ENCODE measurements at places on chromosomes 7 and 10.

GRCh38 chr7:77727936-77728701 lies 31.9 kb downstream of the RSBN1L start:
- peak overlapping the region; percentile 84 for H3K27ac ChIP-seq
- H3K27me3 ChIP-seq: no peaks in the 10 kb centered on the region
- peaks cover 54% of the 10 kb centered on the region for H3K4me1 ChIP-seq
- peak overlapping the region; percentile 60 for H3K4me3 ChIP-seq
- no peaks in the 10 kb centered on the region for H3K36me3 ChIP-seq

- no peak for DNase-seq
- H3K4me3 ChIP-seq: no peak overlapping the region
- H3K27me3 ChIP-seq: peaks cover 3% of the 10 kb centered on the region
- H3K4me1 ChIP-seq: peaks cover 20% of the 10 kb centered on the region
These were observed 13.1 kb upstream of the TRDMT1 start for GRCh38 chr10:17214526-17214925.

DNA sequence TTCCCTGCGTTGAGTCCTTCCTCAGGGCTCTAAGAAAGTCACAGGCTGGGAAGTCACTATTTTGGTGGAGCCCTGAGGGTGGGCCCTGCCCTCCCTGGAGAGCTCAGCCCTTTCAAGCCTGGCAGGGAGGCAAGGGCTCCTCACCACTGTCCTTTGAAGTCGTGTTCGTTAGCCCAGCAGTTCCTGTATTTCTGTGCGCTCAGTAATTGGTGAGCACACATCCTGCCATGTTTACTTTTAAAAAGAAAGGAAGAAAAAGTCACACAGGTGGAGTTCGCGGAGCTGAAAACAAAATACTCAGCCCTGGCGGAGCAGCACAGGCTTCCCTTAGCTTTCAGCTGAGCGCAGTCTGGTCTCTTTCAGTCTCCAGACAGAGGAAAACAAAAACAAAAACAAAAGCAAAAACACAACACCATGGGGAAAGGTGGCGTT lies 37.1 kb downstream of the PRKCQ start:
- peak; percentile 24 for DNase-seq
- H3K27ac ChIP-seq: peak overlapping the region; percentile 98
- peak overlapping the region; percentile 91 for H3K4me3 ChIP-seq
- peaks cover 4% of the 10 kb centered on the region for H3K36me3 ChIP-seq

- no peaks in the 10 kb centered on the region for H3K36me3 ChIP-seq
- H3K4me1 ChIP-seq: no peaks in the 10 kb centered on the region
- DNase-seq: no peak
- peaks cover 7% of the 10 kb centered on the region for H3K27me3 ChIP-seq
- H3K4me3 ChIP-seq: no peak overlapping the region
These were observed 3.2 kb downstream of the KNDC1 start for GRCh38 chr10:133162910-133163856.

DNA sequence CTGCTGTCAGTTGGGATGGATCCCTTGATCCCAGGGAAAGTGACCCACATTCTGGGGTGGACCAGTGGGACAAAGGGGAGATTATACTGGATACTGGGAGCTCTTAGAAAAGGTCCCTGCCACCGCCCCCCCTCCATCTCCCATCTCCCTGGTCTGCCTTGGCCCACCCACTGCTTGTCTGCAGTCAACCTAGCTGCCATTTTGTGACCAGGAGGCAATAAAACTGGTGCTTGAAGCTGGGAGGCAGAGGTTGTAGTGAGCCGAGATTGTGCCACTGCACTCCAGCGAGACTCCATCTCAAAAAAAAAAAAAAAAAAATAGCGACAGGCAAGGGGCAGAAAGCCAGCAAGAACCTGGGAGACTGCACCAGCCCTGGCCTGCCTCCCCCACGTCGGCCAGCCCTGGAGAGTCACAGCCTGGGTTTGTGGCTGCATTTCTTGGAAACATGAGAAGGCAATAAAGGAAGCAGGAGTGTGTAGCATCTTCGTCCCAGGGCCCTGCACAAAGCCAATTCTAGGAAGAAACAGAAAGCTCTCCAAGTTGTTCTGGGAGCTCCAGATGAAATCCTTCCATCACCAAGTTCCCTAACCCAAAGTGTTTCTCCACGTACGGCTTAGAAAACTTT lies 4.7 kb upstream of the ARPC1B start:
- peaks cover 3% of the 10 kb centered on the region for H3K27me3 ChIP-seq
- H3K4me1 ChIP-seq: peaks cover 6% of the 10 kb centered on the region
- no peak for DNase-seq
- no peak overlapping the region for H3K4me3 ChIP-seq
- H3K27ac ChIP-seq: no peak overlapping the region

DNA sequence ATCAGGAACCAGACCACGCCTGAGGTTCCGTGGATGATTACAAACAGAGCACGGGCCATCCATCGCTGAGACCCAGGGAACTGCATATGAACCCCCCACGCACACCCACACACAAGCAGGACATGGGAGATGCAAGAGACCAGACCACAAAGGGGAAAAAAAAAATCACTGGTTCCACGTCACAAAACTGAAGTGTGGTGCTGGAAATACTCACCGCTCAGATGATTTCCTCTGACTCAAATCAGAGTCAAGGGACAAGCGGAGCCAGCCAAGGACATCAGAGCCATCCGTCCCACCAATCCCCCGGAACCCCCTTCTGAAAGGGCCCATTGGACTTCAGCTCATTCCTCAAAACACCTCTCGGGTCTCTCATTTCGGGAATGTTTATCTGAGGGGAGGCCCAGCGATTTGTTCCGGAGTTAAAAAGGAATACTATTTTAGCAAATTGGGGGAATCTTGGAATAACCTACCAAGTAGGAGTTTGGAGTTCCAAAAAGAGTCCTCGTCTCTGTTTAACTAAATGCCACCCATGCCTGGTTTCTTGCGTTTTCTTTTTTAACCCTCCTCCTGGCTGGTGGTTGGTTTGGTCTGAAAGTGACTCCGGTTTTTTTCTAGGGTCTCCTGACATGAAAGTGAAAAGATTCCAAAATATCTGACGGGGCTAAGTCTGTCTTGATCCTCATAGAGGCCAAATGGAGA lies 15.0 kb downstream of the SNX8 start:
- H3K27ac ChIP-seq: peak overlapping the region; percentile 18
- peak overlapping the region; percentile 67 for H3K4me3 ChIP-seq
- peak; percentile 20 for DNase-seq
- H3K27me3 ChIP-seq: no peaks in the 10 kb centered on the region

DNA sequence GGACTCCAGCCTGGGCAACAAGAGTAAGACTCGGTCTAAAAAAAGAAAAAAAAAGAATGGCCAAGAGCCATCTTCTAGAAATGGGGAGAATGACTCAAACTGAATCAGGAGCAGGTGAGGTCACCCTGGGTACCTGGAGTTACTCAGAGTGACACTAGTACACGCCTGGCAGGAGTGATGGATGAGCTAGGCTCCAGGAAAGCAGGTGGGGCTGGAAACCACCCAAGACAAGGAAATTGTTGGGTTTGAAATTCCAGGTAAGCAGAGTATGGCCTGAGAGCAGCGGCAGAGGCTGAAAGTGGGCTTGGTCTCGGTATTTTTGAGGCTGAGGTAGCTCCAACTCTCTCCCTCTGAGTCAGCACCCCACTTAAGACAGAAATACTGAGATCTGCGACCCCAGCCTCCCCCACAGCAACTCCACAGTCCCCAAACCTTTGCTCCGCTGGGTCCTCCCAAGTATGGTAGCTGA lies 18.5 kb downstream of the DDIT4 start:
- no peak for DNase-seq
- H3K27ac ChIP-seq: peak overlapping the region; percentile 82
- H3K27me3 ChIP-seq: peaks cover 7% of the 10 kb centered on the region
- peaks cover 49% of the 10 kb centered on the region for H3K4me1 ChIP-seq
- no peak overlapping the region for H3K4me3 ChIP-seq

DNA sequence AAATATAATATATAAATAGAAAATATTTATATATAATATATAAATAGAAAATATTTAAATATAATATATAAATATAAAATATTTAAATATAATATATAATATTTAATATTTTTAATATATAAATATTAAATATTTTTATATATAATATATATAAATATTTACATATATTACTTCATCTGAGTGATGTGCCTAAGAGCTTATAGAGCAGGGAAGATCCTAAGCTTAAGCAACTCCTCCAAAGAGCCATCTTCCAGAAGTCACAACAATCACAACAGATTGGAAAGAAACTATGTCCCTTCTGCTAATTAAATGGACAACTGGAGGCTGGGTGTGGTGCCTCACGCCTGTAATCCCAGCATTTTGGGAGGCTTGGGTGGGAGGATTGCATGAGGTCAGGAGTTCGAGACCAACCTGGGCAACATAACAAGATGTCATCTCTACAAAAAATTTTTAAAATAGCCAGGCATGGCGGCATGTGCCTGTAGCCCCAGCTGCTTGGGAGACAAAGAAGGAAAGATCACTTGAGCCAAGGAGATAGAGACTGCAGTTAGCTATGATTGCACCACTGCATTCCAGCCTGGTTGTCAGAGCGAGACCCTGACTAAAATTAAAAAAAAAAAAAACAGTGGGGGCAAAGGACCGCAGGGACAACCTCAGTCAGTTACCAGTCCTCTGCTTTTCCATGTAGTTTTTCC lies 198.7 kb downstream of the SKIDA1 start:
- H3K36me3 ChIP-seq: no peaks in the 10 kb centered on the region
- no peak for DNase-seq
- H3K4me3 ChIP-seq: no peak overlapping the region
- H3K4me1 ChIP-seq: no peaks in the 10 kb centered on the region
- no peaks in the 10 kb centered on the region for H3K27me3 ChIP-seq

DNA sequence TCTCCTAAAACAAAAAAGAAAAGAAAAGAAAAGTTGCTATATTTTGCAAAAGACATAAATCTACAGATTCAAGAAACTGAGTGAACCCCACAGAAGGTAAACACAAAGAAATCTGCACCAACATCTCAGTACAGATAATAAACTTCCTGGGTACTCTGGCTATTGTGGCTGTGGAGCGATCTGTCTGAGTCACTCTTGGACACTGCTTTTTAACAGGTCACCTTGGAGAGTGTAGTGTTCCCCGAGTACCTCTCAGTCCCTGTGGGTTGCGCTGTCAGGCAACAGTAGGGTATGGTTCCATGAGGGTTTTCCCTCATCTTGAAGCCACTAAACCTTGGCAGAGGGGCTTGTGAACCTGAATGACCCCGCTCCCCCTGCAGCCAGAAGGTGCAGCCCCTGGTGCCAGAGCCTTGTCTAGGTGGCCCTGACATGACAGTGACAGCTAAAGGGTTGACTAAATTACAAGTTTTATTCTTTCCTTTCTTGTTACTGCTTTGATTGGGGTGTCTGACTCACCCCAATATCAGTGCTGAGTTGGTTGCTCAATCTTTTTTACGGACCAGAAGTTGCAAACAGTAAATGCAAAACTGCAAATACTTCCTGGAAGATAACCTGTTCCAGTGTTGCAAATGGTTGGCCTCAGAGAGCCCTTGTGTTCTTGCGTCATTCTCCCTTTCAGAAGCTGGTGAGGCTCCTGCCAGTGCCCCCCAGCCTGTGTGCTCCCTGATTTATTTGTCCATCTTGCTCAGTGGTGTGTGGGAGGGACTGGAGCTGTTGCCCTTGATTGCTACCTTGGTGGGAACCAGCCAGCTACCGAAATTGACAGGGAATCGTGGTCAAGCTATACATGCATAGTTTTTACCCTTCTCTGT lies 30.6 kb downstream of the POR start:
- no peaks in the 10 kb centered on the region for H3K27me3 ChIP-seq
- H3K36me3 ChIP-seq: no peaks in the 10 kb centered on the region
- no peak overlapping the region for H3K4me3 ChIP-seq
- no peak for DNase-seq

DNA sequence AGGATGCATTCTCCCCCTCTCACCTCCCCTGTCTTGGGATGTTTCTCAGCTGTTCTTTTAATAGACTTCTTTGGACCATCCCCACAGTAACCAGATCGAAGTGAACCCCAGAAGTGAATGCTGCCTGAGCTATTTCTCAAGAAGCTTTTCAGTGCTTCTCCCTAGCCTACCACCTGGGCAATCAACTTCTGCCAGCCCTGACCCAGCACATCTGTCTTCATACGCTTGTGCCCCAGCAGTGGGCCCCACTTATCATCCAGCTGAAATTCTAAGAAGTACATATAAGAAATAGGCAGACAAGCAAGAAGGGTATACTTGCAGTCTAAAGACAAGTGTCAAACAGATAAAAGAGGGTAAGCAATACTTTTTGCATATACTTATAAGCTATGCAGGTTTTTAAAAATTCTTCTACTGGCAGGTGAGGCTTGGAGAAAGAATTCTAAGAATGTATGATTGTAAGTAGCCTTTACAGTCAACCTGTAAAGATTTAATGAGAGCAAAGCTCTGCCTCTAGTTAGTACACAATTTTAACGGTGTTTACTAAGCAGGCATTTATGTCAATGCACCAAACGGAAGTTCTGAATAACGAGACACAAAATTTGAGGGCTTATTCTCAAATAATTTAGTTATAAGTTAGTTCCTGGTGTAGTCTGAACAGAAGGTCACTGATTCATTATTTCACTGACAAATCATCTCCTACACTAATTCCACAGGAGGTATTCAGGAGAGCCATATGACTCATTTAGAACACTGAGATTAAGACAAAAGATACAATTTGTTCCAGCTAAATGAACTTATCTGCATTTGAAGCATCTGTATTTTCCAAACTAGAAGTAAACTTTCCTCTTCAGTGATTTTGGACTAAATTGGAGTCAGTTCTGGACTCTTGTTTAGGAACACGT lies 83.3 kb downstream of the RNLS start:
- H3K4me3 ChIP-seq: no peak overlapping the region
- no peak for DNase-seq
- no peaks in the 10 kb centered on the region for H3K4me1 ChIP-seq
- H3K27ac ChIP-seq: no peak overlapping the region
- H3K27me3 ChIP-seq: no peaks in the 10 kb centered on the region
- no peaks in the 10 kb centered on the region for H3K36me3 ChIP-seq

DNA sequence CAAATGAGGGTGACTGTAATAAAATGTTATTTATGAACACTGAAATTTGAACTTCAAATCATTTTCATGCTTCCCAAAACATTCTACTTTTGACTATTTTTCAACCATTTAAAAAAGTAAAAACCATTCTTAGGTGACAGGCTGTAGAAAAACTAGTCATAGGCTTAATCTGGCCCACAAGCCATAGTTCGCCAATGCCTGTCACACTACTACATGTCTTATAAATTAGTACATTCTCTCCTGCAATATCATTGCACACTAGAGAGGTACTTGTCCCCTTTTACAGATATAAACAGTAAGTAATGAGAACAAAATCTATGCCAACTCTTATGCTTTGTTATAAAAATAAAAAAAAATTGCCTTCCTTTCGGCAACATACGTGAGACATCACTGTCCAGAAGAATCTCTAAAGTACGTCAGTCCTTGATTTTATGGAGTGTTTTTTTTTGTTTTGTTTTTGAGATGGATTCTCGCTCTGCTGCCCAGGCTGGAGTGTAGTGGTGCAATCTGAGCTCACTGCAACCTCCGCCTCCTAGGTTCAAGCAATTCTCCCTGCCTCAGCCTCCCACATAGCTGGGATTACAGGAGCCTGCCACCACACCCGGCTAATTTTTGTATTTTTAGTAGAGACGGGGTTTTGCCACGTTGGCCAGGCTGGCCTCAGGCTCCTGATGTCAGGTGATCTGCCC lies 23.2 kb downstream of the UPF2 start:
- no peak overlapping the region for H3K27ac ChIP-seq
- peaks cover 3% of the 10 kb centered on the region for H3K36me3 ChIP-seq
- no peak overlapping the region for H3K4me3 ChIP-seq
- no peak for DNase-seq
- H3K4me1 ChIP-seq: peaks cover 29% of the 10 kb centered on the region

GRCh38 chr7:100620239-100620638 lies 7.9 kb downstream of the MOSPD3 start:
- H3K4me1 ChIP-seq: no peaks in the 10 kb centered on the region
- peaks cover 3% of the 10 kb centered on the region for H3K36me3 ChIP-seq
- no peak overlapping the region for H3K4me3 ChIP-seq
- H3K27ac ChIP-seq: no peak overlapping the region
- no peak for DNase-seq

Data from immature natural killer cell (primary cell).